Activated CD4-positive, CD25-positive, alpha-beta regulatory T cell (primary cell): ENCODE measurements at places on chromosomes 6 and 20.

DNA sequence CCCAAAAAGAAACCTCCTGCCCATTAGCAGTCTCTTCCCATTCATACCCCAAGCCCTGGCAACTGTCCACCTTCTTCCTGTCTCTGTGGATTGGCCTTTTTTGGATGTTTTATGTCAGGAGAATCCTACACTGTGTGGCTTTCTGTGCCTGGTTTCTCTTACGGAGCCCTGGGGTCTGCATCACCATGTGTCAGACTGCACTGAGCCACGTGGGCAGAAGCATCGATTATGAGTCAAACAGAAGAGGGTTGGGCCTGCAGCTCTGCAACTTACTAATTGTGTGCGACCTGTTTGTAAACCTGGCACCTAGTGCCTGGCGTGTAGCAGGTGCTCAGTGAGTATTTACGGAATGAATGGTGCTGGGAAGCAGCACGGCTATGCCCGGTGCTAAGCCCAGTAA is 62.6 kb downstream of the IGF2R start:
- DNase-seq: no peak

DNA sequence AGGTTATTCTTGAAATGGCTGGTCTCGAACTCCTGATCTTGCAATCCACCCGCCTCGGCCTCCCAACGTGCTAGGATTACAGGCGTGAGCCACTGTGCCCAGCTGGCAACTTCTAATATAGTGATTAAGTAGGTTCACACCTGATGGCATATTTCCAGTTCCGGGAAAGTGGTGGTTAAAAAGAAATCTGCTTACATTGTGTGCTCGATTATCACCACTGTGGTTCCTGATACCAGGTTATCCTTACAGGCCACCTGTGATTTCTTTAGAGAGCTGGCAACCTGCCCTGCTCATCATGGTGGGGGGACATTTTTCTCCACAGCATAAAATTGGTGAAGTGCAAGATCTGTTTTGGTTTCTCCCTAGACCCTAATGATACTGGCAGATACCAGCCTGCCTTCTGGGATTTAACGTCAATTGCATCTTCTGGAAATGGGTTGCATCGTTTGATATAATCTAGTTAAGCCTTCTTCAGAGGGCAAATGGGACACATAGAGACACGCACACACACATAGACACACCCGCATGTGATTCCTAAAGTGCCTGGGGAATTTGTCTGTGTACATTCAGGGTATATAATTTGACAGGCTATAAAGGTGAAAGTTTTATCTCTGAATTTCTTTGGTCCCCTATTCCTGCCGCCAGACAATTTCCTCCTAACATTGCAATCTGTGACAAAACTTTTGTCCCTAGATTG is 49.7 kb upstream of the CITED2 start:
- no peak for DNase-seq

DNA sequence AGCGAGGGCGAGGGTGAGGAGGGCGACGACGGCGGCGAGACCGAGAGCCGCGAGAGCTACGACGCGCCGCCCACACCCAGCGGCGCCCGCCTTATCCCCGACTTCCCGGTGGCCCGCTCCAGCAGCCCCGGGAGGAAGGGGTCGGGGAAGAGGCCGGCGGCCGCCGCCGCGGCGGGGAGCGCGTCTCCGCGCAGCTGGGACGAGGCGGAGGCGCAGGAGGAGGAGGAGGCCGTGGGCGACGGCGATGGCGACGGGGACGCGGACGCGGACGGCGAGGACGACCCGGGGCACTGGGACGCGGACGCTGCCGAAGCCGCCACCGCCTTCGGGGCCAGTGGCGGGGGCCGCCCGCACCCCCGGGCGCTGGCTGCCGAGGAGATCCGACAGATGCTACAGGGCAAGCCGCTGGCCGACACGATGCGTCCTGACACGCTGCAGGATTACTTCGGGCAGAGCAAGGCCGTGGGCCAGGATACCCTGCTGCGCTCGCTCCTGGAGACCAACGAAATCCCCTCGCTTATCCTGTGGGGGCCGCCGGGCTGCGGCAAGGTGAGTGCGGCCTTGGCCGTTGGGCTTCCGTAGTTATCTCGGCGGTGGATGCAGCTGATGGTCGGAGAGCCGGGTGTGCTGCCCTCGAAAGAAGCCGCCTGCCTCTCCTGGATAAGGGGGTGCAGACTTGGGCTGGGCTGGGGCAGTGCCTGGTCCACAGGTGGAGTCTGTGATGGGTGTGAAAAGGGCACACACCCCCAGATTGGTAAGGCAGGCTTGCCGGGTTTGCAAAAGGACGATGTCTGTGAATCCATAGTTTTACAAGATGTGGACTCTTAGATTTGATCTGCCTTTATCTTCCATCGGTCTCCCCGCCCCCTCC is 938 bp downstream of the WRNIP1 start:
- no peak for DNase-seq

DNA sequence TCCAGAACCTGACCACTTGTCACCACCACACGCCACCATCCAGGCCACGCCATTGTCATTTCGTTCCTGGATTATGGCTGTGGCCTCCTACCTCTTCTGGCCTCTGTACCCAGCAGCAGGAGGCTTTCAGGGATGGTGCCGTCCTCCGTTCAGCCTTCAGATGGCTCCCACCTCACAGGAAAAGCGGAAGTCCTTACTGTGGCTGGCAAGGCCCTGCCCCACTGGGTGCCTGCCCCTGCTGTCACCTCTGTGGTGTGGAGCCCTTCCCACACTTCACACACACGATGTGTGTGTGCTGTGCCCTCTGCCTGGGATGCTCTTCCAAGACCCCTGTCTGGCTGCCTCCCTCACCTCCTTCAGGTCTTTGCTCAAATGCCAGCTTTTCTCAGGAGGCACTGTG is 69.4 kb downstream of the INSM1 start:
- DNase-seq: no peak

DNA sequence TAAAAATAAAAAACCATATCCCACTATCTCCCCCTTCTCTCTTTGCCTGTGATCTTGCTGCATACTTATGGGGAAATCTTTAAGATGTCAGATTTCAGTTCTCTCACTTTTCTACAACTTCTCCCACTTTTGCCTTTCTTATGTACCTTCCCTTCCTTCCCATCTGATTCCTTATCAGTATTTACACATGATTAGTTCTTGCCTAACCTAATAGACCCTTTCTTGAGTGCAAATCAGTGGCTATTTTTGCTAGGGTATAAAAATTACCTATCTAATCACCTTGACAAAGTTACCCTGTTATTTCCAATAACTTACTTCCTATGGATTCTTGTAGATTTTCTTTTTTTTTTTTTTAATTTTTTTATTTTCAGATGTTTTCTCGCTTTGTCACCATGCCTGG is 75.7 kb downstream of the PTPRA start:
- no peak for DNase-seq

DNA sequence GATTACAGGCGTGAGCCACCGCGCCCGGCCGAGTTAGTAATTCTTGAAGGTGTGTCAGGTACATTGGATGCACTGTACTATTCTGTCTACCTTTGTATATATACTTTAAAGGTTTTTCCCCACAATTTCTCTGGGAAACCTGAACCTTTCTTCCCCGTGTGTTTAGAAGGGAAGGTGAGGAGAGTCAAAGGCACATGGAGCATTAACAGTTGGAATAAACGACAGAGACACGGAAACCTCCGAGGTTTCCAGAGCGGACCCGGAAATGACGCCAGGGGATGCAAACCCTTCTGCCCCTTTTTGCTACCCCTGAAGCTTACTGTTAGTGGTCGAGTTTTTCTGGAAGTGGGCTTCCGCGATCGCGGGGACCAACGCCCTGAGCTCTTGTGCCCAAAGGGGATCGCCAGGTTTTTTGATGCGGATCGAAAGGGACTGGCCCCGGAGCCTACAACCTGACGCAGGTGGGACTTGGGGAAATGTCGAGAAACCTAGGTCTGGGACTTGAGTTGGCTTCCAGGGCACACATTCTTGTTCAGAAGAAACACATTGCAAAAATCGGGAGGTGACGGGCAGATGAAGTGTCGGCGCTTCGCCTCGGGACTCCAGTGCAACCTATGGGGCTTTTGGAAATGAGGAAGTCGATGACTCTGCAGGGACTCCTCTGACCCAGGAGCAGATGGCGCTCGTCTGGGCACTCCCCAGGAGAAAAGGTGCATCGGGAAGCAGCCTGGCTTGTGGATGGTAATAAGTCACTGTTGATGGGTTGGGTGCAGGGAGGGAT is 218.2 kb downstream of the OR2B2 start:
- no peak for DNase-seq

DNA sequence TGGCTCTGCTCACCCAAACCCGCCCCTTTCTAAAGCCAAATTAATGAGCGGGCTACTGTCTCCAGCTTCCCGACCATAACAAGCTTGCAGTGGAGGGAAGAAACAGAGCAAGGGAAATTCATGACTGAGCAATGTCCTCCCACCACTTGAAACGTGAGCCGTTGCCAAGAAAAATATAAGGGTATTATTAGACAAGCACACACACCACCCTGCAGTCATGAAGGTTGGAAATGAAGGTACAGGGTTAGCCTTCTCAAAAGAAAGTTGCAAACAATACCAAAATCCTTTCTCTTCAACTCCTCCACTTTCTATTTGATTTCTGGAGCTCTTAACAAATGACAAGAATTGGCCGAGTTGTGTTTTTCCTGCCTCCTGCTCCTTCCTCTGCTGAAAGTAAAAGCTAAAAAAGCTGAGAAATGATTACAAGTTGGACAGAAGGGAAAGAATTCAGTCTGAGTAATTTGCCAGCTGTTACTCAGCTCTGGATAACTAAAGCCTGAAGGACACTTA is 151.1 kb upstream of the B3GAT2 start:
- no peak for DNase-seq

GRCh38 chr6:105775095-105775494 is 311.0 kb upstream of the PRDM1 start:
- DNase-seq: no peak

DNA sequence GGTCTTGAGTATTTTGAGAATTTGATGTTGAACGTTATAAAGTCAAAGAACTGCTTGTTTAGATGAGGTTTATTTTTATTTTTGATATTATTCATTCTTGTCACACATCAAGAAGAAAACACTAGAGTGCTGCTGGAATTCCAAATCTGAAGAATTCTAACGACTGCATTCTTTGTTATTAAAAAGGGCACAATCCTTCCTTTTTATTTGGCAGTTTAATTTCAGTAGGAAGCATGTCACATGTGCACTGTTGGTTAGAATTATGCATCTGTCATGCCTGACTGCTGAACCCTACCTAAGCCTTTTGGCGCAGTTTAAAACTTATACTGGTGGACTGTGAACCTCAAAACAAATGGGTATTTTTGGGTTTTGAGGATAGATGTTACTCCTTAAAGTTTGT is 4.0 kb downstream of the ID4 start:
- DNase-seq: no peak

DNA sequence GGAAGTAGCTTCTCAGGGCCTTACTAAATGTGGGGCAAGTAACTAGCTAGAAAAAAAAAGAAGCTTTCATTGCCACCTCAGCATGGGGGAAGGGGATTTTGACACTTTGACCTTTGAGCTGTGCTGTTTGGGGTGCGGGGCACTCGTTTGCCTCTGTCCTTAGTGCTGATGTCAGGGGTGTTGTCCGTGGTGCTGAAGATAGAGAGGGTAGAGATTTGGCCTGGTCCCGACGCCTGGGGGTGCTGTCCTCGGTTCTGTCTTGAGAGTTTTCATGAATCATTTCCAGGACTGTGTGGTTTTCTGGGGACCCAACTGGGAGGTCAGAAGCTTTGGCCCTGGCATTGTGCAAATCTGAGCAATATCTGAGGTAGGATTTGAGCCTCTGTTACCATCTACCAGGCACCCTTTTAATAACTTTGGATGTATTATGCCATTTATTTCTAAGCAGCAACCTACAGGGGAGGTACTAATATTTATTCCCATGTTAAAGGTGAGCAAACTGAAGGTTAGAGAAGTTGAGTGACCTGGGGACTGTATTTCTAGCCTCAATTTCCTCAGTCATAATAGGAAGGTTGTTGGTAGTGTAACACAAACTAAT is 78.0 kb downstream of the DLGAP4 start:
- DNase-seq: no peak

GRCh38 chr6:127317388-127318128 is 25.9 kb downstream of the ECHDC1 start:
- DNase-seq: no peak

DNA sequence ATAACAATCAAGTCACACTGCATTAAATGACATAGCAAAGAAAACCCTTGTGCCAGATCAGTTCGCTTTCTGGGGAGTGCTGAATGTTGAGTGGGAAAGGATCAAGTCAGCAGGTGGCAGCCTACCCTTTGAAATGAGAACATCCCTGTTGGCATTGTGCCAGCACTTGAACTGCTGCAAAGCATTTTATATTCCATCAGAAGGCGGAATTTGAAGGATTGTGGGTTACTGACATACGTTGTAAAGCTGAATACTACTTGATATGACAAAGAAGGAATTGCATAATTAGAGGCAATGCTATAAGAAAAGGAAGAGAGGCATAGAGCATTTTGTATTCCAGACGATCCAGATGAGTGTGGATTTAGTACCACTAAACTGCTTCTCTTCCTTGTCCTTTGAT is 26.5 kb downstream of the BCKDHB start:
- no peak for DNase-seq

DNA sequence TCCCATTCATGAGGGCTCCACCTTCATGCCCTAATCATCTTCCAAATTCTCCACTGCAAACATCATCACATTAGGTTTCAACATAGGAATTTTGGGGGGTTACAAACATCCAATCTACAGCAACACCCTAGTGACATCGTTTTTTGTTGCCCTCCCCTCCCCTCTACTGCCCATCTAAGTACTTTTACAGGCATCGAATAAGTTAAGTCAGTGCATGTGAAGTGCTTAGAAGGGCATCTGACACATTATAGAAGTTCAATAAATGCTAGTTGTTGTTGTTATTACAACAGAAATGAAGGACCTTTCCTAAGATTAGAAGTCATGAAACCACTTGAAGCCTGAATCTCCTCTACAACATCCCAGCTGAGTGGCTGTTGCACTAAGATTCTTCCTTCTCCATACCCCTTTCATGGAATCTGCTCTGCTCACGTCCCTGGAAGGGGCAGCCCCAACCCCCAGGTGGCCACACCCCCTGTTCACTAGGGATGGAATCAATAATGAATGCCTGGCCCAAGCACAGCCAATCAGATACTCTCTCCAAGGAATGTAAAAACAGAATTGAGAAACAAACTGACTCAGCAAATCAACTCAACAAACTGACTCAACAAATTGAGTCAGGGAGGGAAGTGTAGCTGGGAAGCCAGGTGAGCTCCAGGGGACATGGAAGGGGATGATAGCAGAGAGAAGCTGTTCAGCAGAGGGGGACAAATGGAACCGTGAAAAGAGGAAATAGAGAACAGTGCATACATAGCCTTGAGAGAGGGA is 3.9 kb upstream of the LRP11 start:
- DNase-seq: no peak
